Uterine smooth muscle cell (primary cell): ENCODE measurements at places on chromosomes 3 and 15. TPM values are rescaled to one million over a fixed set of nuclear protein-coding genes. Genes with fewer than 3 reads are reported as not detected.

Gene CMTM8
- 0.12 and 0.22 TPM in 2 replicates for total RNA-seq

Gene AEN
- 66.2 and 85.1 TPM in 2 replicates for total RNA-seq

Gene ARPP21
- total RNA-seq: 0.37 TPM in 1 of 2 replicates, not detected in the other

Gene AHSG
- not detected in 2 replicates for total RNA-seq

Gene RNF7
- 49.5 and 52.2 TPM in 2 replicates for total RNA-seq

Gene UBE2Q2
- 43.2 and 56.0 TPM in 2 replicates for total RNA-seq

Gene GABRG3
- not detected in 2 replicates for total RNA-seq

Gene FBXW12
- not detected in 2 replicates for total RNA-seq

Gene PLSCR5
- not detected in 2 replicates for total RNA-seq

Gene ECE2
- total RNA-seq: under 0.01 TPM in 1 of 2 replicates, not detected in the other

Gene ROPN1
- not detected in 2 replicates for total RNA-seq

Gene SPESP1
- total RNA-seq: 1.2 and 3.2 TPM in 2 replicates

Gene EFCC1
- not detected in 2 replicates for total RNA-seq

Gene SI
- not detected in 2 replicates for total RNA-seq

Gene IL17RD
- total RNA-seq: 6.5 and 11.6 TPM in 2 replicates

Gene TYRO3
- total RNA-seq: 11.0 and 14.4 TPM in 2 replicates

Gene ANKRD34C
- not detected in 2 replicates for total RNA-seq

Gene DNAH12
- total RNA-seq: under 0.01 and 0.12 TPM in 2 replicates

Gene PPP1R14D
- total RNA-seq: not detected in 2 replicates

Gene ZNF620
- total RNA-seq: 0.87 and 1.1 TPM in 2 replicates

Gene NR2E3
- 0.22 and 0.25 TPM in 2 replicates for total RNA-seq

Gene CYP11A1
- under 0.01 and 0.11 TPM in 2 replicates for total RNA-seq

Gene DCLK3
- total RNA-seq: under 0.01 TPM in 1 of 2 replicates, not detected in the other

Gene TUSC7
- not detected in 2 replicates for total RNA-seq

Gene OIP5
- total RNA-seq: 3.2 and 12.1 TPM in 2 replicates

Gene SPG21
- 62.5 and 90.6 TPM in 2 replicates for total RNA-seq

Gene CHRM5
- total RNA-seq: 0.75 TPM in 1 of 2 replicates, not detected in the other

Gene CISH
- 0.44 and 0.62 TPM in 2 replicates for total RNA-seq

Gene SNURF
- 3.8 and 7.9 TPM in 2 replicates for total RNA-seq

Gene GXYLT2
- 6.1 and 16.1 TPM in 2 replicates for total RNA-seq

Gene PLCH1
- 0.11 and 0.12 TPM in 2 replicates for total RNA-seq

Gene ALDH1L1
- 0.25 TPM in 1 of 2 replicates, not detected in the other for total RNA-seq

Gene PTX3
- total RNA-seq: 186 and 777 TPM in 2 replicates

Gene C3orf85
- not detected in 2 replicates for total RNA-seq

Gene TMEM158
- total RNA-seq: 277 and 375 TPM in 2 replicates

Gene SLC22A13
- total RNA-seq: 0.22 and 0.25 TPM in 2 replicates

Gene TRH
- total RNA-seq: not detected in 2 replicates

Gene VILL
- total RNA-seq: 5.3 and 7.9 TPM in 2 replicates

Gene GOLGA8N
- 3.0 and 11.4 TPM in 2 replicates for total RNA-seq
